ENCODE measurements at places on chromosomes 1 and 21.

DNA sequence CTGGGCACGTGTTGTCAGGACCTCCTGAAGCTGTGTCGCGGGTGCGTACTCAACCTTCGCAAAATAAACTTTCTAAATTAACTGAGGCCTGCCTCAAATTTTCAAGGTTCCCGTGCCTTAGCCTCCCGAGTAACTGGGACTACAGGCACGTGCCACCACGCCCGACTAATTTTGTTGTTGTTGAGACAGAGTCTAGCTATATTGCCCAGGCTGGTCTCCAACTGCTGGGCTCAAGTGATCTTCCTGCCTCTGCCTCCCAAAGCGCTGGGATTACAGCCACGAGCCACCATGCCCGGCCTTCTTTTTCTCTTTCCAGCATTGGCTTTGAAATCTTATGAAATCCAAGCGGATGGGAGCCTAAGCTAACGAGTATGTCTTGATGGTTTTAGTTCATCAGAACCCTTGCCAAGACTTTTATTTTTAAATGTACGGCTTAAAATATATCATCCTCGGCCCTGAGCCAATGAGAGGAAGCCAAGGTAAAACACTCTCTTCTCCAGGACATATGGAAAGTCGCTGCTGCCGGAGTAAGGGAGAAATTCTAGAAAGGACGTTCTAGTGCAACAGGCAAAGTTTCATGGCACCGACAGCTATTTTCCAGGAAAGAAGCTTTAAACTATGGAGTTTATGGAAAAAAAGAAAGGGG, 12.7 kb upstream of the ERVH48-1 start:
- peak overlapping the region; percentile 99 for H3K27ac ChIP-seq
- no peak overlapping the region for H3K4me3 ChIP-seq
- H3K27me3 ChIP-seq = no peaks in the 10 kb centered on the region
- no peak for DNase-seq
- H3K4me1 ChIP-seq = peaks cover 38% of the 10 kb centered on the region

DNA sequence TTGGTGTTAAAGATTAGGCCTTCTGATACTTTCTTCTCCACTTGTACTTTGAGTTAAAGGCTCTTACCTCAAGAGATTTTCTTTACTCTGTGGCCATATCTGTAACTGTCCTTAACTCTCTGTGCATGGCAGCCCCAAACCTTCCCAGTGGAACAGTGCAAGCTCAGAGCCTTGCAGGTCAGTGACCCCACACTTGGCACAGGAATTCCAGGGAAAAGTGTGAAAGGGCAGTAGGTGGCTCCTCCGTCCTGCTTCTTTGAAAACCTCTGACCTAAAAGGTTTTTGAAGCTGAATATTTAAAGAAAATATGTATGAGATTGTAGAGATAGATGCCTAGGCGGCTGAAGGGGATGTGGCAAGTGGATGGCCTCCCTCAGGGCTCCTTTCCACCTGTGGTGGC, 26.3 kb downstream of the ITSN1 start:
- DNase-seq = no peak
- no peaks in the 10 kb centered on the region for H3K36me3 ChIP-seq
- H3K4me1 ChIP-seq = peaks cover 11% of the 10 kb centered on the region

GRCh38 chr1:218479436-218480115, 134.4 kb downstream of the TGFB2 start:
- H3K4me3 ChIP-seq = no peak overlapping the region
- peak overlapping the region; percentile 76 for H3K27ac ChIP-seq
- H3K4me1 ChIP-seq = peaks cover 13% of the 10 kb centered on the region

DNA sequence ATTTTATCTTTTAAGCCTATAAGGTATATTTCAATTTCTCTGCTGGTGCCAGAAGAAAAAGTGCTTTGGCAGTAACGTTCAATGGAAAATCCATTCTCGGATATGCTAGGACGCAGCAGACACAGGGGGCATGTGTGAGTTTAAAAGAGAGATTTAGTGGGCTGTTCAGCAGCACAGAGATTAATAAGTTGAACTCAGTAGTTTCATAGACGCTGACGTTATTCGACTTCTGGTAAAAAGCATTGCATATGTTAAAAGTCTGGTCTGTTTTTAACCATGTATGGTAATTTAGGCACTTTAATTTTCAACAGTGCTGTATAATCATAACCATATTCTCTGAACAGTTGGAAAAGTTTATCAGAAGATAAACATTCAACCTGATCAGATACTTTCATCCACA, 99.6 kb downstream of the ATP6V1G3 start:
- H3K4me3 ChIP-seq = no peak overlapping the region
- H3K4me1 ChIP-seq = no peaks in the 10 kb centered on the region
- no peak for DNase-seq
- no peaks in the 10 kb centered on the region for H3K36me3 ChIP-seq
- H3K27ac ChIP-seq = no peak overlapping the region

Data from trophoblast cell (in vitro differentiated cells and primary cell).